ENCODE measurements at places on chromosomes 12 and 14. TPM values are rescaled to one million over a fixed set of nuclear protein-coding genes. Genes with fewer than 3 reads are reported as not detected.

- DNase-seq, result peak; percentile 27
Observed at GRCh38 chr14:53541411-53541810, 388.3 kb upstream of the DDHD1 start.

DNA sequence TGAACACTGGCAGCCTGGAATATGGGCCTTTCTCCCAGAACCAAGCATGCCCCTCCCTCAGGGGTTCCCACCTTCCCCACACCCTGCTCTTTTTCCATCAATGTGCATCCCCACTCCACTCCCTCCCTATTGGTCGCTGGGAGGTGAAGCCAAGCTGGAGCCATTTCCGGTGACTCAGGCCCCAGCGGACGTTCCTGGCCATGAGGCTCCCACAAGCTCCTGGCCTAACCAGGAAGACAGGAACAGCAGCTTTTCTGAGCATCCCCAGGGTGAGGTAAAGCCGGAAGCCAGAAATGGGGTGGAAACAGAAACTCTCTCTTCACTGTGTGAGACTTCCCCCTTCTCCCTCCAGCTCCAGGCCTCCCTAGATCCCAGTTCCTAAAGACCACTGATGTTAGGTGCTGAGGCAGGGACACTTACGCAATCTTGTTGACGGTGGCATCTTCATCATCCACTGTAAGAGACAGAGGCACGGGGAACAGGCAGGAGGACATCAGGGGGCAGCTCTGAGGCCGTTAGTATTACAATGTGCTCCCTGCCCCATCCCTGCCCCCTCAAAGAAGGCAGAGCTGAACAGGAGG is 5.1 kb downstream of the LMBR1L start:
- DNase-seq, result peak; percentile 89

GRCh38 chr14:102264775-102265174 is 40.2 kb downstream of the MOK start:
- no peak for DNase-seq

GRCh38 chr14:104752423-104752734 is 568 bp upstream of the SIVA1 start:
- no peak for DNase-seq

Gene TAS2R14
- total RNA-seq, result 2.0 TPM

GRCh38 chr14:57974896-57975295 is 109.0 kb upstream of the SLC35F4 start:
- DNase-seq, result no peak

GRCh38 chr14:51792809-51793208 is 67.6 kb upstream of the GNG2 start:
- DNase-seq, result no peak

- DNase-seq, result no peak
Observed at GRCh38 chr12:58906917-58907316, 13.4 kb downstream of the LRIG3 start.

Gene IRF2BPL
- total RNA-seq, result 11.6 TPM

Gene JAG2
- 72.5 TPM for total RNA-seq

Gene ANG
- total RNA-seq, result 6.4 TPM

Gene IFT43
- 28.4 TPM for total RNA-seq

DNA sequence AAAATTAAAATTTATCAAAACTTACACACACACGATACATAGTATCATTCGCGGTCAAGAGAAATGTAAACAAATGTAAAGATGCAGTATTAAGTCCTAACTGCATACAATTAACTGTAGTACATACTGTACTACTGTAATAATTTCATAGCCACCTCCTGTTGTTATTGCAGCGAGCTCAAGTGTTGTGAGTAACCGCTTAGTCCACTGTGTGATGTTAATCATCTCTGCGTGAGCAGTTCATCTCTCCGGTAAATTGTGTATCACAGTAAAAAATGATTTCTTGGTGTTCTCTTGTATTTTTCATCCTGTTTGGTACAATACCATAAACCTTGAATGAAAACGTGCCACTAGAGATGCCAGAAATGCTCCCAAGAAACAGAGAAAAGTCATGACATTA is 6.5 kb downstream of the EPS8 start:
- DNase-seq, result no peak

Gene GRIP1
- 0.17 TPM for total RNA-seq

DNA sequence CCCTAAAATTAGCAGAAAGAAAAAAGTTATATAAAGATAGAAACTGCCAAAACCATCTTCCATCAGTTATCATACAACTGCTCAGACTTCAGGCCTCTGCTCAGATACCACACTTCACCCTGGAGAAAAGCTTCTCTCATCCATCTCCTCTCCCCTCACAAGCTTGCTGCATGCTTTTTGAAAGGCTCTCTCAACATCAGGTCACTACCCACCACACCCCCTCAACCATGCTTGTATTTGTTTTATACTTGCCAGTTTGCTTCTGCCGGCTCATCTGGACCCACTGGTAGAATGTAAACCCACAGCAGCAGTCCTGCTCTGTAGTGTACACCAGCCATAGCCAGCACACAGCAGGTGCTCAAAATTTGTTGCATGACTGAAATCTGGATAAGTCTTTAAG is 8.8 kb downstream of the PPP1CC start:
- DNase-seq, result no peak

Gene SERPINA9
- total RNA-seq, result not detected

GRCh38 chr12:89765959-89766824 is 57.6 kb upstream of the ATP2B1 start:
- DNase-seq, result no peak

GRCh38 chr12:50256761-50257160 is 26.6 kb downstream of the LIMA1 start:
- DNase-seq, result no peak

- peak; percentile 36 for DNase-seq
Observed at GRCh38 chr12:96501908-96502307, 12.5 kb downstream of the CFAP54 start.

GRCh38 chr14:54931101-54931500 is 28.5 kb upstream of the GCH1 start:
- DNase-seq, result no peak

Gene CFAP251
- 2.9 TPM for total RNA-seq

- peak; percentile 37 for DNase-seq
Observed at GRCh38 chr12:93441081-93441616, 598 bp downstream of the UBE2N start.

DNA sequence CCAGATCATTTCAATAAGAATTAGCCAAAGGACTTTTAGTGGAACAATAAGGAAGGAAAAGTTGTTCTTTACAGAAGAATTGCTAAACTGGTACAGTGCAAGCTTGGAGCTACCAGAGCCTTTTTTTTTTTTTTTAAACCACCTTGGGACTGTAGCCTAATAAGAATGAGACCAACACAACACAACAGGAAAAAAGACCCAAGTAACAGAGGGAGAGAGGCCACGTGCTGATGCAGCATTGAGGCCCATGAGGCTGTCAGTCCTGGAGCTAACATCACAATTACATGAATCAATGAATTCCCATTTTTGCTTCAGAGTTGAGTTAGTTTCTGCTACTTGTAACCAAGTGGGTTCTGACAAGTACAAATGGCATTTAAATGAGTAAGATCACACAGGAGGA is 149.0 kb upstream of the EEA1 start:
- no peak for DNase-seq

GRCh38 chr14:104800771-104801519 is at the start of gene ZBTB42:
TSS of gene ZBTB42 (plus strand) at chr14:104801101. CDS start at chr14:104801198, 97 bp downstream.
- peak; percentile 63 for DNase-seq

Gene TPPP2
- total RNA-seq, result not detected

- DNase-seq, result peak; percentile 52
Observed at GRCh38 chr12:113049976-113050742, 6.4 kb upstream of the DTX1 start.

DNA sequence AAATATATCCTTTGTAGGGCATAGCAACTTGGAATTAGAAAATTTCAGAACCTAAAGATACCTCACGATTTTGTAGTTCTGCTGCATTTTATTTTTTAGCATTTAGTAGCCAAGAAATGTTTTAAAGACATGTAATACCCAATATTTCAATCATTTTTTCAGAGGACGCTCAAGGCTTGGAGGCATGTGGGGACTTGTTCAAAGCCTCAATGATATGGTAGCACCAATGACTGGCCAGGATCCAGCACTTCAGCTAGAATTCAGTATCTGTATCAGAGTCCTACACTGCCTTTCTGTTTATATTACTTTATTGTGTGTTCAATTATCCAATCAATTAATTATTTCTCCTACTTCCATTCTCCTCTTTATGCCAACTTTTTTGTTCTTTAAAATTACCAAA is 154.8 kb upstream of the NEDD1 start:
- no peak for DNase-seq

DNA sequence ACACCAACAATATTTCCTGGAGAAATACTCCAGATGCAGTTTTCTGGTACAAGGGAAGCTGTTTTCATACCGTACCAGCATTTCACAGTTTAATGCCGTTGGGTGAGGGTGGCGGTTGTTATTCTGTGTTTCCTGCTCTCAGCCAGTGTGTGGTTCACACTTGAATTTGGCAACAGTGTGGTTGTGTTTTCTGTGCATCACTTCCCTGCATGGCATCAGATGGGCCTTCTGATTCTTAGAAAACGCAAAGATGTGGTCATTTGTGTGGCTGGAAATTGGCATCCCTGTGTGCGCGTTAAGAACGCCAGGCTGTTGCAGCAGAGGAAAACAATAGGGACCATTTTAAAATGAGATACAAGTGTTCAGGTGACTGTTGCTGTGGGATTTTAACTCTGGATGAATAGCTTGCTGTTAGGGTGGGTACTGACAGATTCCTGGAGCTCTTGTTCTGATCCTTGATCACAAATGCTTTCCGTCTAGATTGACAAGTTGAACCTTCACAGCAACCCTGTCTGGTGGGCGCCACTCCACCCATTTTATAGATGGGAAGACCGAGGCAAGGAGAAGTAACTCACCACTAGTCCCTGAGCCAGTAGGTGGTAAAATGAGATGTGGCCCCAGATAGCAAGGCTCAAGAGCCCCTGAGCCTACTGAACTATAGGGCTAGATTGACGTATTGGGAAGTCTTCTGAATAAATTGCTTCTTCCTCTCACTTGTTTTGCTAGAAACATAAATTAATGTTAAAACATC is 231.2 kb downstream of the CHST11 start:
- DNase-seq, result no peak

Measured in dermis blood vessel endothelial cell (primary cell).